ENCODE measurements at places on chromosomes 5 and 9.

GRCh38 chr9:100534401-100534800 lies 43.5 kb upstream of the CAVIN4 start:
- no peak for DNase-seq

- no peak for DNase-seq
Observed at GRCh38 chr5:109146591-109146990, 263.2 kb downstream of the PJA2 start.

- no peak for DNase-seq
Observed at GRCh38 chr9:80995759-80996158, 693.6 kb downstream of the TLE1 start.

DNA sequence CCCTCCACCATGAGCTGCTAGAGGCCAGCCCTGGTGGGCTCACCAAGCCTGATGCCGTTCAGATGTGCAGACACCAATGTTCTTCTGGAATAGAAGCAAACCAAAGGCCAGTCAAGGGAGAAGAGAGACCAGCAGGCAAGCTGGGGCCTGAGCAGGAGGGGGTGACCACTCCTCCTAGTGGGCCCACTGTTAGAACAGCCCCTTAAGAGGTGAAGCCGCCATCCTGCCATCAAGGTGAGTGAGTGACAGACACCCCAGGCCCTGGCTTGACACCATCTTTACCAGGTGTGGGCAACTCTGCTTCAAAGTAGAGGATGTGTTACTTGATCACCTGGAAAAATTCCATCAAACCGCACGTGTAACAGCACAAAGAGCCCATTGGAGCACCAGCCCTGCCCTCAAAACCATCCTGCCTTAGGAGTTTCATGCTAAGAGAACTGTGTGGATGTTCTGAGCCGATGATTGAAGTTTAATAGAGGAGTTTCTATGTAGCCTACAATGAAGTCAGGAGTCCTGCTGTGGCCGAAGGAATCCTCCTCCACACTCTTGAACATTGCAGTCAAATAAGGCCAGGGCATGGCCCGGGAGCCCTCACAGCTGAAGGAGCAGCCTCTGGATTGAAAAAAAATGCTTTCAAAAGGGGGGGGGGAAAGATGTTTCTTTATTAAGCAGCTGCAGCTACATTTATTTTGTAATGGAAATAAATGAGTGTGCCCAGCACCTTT lies 20.8 kb downstream of the AMBP start:
- no peak for DNase-seq
